Stomach (tissue), 19 donors: ENCODE measurements at places on chromosomes 6 and 20. TPM values are rescaled to one million over a fixed set of nuclear protein-coding genes. Genes with fewer than 3 reads are reported as not detected.
A peak's percentile ranks its signal among the peaks of the same experiment; 100 is the strongest.

Gene CFB
- 165 TPM for polyA plus RNA-seq

Gene RAD21L1
- not detected for polyA plus RNA-seq

- no peak overlapping the region for H3K27ac ChIP-seq
- no peaks in the 10 kb centered on the region for H3K36me3 ChIP-seq
- no peaks in the 10 kb centered on the region for H3K4me1 ChIP-seq
- H3K4me3 ChIP-seq: no peak overlapping the region
- no peaks in the 10 kb centered on the region for H3K27me3 ChIP-seq
Measured at GRCh38 chr6:133097208-133097607, 143.9 kb upstream of the EYA4 start.

- H3K27ac ChIP-seq: no peak overlapping the region
- H3K36me3 ChIP-seq: no peaks in the 10 kb centered on the region
- no peak for DNase-seq
- no peaks in the 10 kb centered on the region for H3K4me1 ChIP-seq
Measured at GRCh38 chr6:45001663-45002062, 326.5 kb upstream of the RUNX2 start.

GRCh38 chr6:125054331-125054730, 92.1 kb downstream of the RNF217 start:
- H3K27ac ChIP-seq: no peak overlapping the region
- no peaks in the 10 kb centered on the region for H3K36me3 ChIP-seq
- no peak overlapping the region for H3K4me3 ChIP-seq
- H3K4me1 ChIP-seq: no peaks in the 10 kb centered on the region
- no peaks in the 10 kb centered on the region for H3K27me3 ChIP-seq
- no peak for DNase-seq

GRCh38 chr20:58267389-58268215, 39.1 kb upstream of the ANKRD60 start:
- H3K27ac ChIP-seq: no peak overlapping the region
- no peaks in the 10 kb centered on the region for H3K27me3 ChIP-seq
- H3K36me3 ChIP-seq: peaks cover 98% of the 10 kb centered on the region
- DNase-seq: no peak
- no peak overlapping the region for H3K4me3 ChIP-seq
- no peaks in the 10 kb centered on the region for H3K4me1 ChIP-seq

- no peak overlapping the region for H3K27ac ChIP-seq
- H3K4me1 ChIP-seq: no peaks in the 10 kb centered on the region
- H3K36me3 ChIP-seq: no peaks in the 10 kb centered on the region
- no peak overlapping the region for H3K4me3 ChIP-seq
Measured at GRCh38 chr6:130489514-130489913, 123.7 kb downstream of the TMEM200A start.

DNA sequence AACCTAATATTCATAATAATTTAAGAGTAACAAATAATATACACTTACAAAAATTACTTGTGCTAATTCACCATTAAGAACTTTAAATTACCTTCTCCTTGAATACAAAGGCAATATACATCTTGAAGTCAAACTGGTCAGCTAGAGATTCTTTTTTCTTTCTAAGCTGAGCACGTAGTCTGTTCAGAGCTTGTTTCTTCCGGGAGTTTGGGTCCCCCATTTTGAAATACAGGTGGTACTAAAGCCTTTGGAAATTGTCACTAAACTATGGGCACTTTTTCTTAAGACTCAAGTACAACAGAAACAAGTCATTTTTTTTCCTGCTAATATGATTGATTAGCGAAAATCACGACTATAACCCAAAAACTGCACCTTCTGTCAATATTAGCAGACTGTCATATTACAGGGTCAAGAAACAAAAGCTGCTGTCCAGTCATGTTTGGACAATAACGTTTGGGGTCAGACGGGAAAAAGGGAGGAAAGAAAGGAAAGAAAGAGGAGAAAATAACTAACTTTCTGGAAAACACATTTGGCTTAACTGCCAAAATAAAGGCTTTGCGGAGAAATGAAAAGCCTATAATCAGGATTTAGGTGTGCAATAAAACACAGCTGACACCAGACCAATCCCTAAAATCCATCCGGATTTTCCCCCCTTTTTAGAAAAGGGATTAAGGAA, 367 bp downstream of the C6orf62 start:
- peaks cover 59% of the 10 kb centered on the region for H3K4me1 ChIP-seq
- DNase-seq: peak; percentile 43
- H3K4me3 ChIP-seq: peak overlapping the region; percentile 83
- H3K27me3 ChIP-seq: no peaks in the 10 kb centered on the region

- no peak for DNase-seq
- no peaks in the 10 kb centered on the region for H3K4me1 ChIP-seq
- H3K27me3 ChIP-seq: no peaks in the 10 kb centered on the region
- peaks cover 10% of the 10 kb centered on the region for H3K36me3 ChIP-seq
- no peak overlapping the region for H3K27ac ChIP-seq
Measured at GRCh38 chr6:129472239-129472638, 237.7 kb downstream of the ARHGAP18 start.

GRCh38 chr6:118736440-118736839, 85.0 kb upstream of the CEP85L start:
- H3K4me3 ChIP-seq: no peak overlapping the region
- no peak for DNase-seq
- no peaks in the 10 kb centered on the region for H3K4me1 ChIP-seq

- H3K4me1 ChIP-seq: no peaks in the 10 kb centered on the region
- no peak overlapping the region for H3K27ac ChIP-seq
- no peak for DNase-seq
- no peak overlapping the region for H3K4me3 ChIP-seq
Measured at GRCh38 chr6:106159531-106159940, 73.4 kb downstream of the PRDM1 start.

- no peak overlapping the region for H3K27ac ChIP-seq
- H3K27me3 ChIP-seq: no peaks in the 10 kb centered on the region
- H3K36me3 ChIP-seq: no peaks in the 10 kb centered on the region
- DNase-seq: no peak
Measured at GRCh38 chr6:134258849-134259306, 59.0 kb downstream of the SGK1 start.

DNA sequence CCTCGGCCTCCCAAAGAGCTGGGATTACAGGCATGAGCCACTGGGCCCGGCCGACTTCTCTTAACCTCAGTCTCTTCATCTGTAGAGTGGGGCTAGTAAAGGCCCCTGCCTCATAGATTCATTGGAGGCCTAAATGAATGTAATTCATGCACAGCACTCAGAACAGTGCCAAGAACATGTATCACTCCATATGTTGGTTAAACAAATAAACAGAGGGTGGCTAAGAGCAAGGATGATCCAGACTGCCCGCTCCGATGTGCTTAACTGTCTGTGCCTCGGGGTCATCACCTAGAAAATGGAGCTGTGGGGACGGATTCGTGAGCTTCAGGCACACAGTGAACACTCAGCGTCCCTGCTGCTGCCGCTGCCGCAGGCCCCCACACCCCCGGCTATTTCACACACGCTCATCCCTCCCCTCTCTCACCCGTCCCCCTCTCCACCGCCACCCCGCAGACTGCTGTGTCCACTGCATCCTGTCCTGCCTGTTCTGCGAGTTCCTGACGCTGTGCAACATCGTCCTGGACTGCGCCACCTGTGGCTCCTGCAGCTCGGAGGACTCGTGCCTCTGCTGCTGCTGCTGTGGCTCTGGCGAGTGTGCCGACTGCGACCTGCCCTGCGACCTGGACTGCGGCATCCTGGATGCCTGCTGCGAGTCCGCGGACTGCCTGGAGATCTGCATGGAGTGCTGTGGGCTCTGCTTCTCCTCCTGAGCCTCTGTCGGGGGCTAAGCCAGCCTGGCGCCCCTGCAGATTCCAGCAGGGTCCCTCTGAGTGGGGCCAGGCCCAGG, 14.8 kb downstream of the MDFI start:
- no peak overlapping the region for H3K27ac ChIP-seq
- peaks cover 15% of the 10 kb centered on the region for H3K27me3 ChIP-seq
- DNase-seq: peak; percentile 52
- no peak overlapping the region for H3K4me3 ChIP-seq
- H3K36me3 ChIP-seq: no peaks in the 10 kb centered on the region
- peaks cover 7% of the 10 kb centered on the region for H3K4me1 ChIP-seq

DNA sequence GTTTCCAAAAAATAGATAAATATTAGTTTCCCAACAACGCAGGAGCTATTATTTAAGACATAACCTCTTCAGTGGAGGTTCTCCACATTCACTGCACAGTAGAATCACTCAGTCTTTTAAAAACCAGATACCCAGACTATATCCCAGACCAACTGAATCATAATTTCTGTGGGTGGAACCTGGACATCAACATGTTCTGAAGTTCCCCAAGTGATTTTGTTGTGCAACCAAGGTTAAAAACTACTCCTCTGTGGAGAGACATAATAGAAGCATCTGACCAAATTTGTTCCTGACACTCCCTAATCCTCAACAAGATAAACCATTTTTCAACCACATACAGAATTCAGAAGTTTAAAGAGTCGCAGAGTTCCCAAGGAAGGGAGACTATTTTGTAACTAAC, 42.3 kb downstream of the STK38 start:
- no peak overlapping the region for H3K27ac ChIP-seq
- no peak overlapping the region for H3K4me3 ChIP-seq
- no peaks in the 10 kb centered on the region for H3K4me1 ChIP-seq

DNA sequence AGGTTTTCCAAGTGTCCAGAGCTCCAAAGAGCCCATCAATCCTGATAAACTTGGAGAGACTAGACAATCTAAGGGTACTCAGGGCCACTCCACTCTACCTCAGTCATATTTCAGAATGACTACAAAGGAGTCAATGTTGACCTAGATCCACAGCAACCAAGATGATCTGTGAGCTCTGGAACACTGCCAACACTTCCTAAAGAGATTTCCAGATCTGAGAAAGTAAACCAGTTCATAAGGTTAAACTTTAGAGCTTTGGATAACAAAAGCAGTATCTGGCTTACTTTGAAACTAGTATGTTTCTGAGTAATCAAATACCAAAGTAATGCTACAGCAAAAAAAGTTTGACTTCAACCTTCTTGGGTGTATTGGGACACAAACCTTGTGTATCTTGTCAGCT, 122.7 kb downstream of the BTBD9 start:
- DNase-seq: no peak
- H3K36me3 ChIP-seq: no peaks in the 10 kb centered on the region
- no peaks in the 10 kb centered on the region for H3K27me3 ChIP-seq
- no peak overlapping the region for H3K27ac ChIP-seq
- no peaks in the 10 kb centered on the region for H3K4me1 ChIP-seq
- H3K4me3 ChIP-seq: no peak overlapping the region

DNA sequence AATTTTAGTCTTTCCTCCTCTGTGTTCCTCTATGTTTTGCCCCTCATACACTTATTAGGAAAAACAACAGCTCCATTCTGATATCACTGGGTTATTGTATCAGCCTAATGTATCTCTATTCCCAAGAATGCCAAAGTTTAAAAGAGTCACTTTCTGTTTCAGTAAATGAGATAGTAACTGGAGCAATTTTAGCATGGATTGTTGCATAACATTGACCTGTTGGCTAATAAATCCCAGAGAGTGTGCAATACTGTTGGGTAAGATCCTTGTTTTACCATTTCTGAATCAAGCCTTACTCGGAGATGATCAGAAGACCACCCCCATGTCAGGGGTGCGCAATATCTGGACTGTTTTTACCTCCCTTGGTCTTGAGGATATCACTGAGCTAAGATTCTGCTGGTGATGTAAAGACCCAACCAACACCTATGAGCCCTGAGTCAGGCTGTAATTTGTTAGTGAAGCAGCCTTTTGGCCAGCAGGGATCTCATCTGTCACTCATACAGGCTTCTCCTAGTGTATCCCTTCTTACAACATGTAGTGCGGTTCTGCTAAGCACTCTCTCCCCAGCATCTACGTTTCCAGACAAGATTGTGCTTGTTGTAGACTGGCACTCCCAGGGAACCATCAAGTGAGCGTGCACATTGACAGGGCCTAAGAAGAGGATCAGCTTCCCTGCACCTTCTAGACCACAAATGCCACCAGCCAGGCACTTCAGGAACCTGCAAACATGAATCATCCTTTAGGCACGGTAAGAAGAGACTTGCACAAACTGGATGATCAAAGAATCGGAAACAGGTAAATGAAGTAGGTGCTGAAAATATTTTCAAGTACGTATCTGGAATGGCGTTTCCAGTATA, 11.5 kb upstream of the IPCEF1 start:
- DNase-seq: no peak
- no peak overlapping the region for H3K27ac ChIP-seq
- H3K36me3 ChIP-seq: no peaks in the 10 kb centered on the region
- peaks cover 18% of the 10 kb centered on the region for H3K4me1 ChIP-seq

GRCh38 chr6:157172231-157172701, 151.1 kb downstream of the TMEM242 start:
- H3K27ac ChIP-seq: no peak overlapping the region
- H3K4me1 ChIP-seq: no peaks in the 10 kb centered on the region
- DNase-seq: no peak
- peaks cover 41% of the 10 kb centered on the region for H3K36me3 ChIP-seq

- H3K4me3 ChIP-seq: no peak overlapping the region
- H3K27me3 ChIP-seq: no peaks in the 10 kb centered on the region
- H3K27ac ChIP-seq: no peak overlapping the region
- no peaks in the 10 kb centered on the region for H3K4me1 ChIP-seq
- H3K36me3 ChIP-seq: peaks cover 8% of the 10 kb centered on the region
- DNase-seq: no peak
Measured at GRCh38 chr6:11139051-11139960, 27.8 kb upstream of the ERVFRD-1 start.

GRCh38 chr20:11103866-11104265, 430.1 kb upstream of the JAG1 start:
- no peak overlapping the region for H3K4me3 ChIP-seq
- H3K27me3 ChIP-seq: no peaks in the 10 kb centered on the region
- H3K36me3 ChIP-seq: no peaks in the 10 kb centered on the region
- no peaks in the 10 kb centered on the region for H3K4me1 ChIP-seq

DNA sequence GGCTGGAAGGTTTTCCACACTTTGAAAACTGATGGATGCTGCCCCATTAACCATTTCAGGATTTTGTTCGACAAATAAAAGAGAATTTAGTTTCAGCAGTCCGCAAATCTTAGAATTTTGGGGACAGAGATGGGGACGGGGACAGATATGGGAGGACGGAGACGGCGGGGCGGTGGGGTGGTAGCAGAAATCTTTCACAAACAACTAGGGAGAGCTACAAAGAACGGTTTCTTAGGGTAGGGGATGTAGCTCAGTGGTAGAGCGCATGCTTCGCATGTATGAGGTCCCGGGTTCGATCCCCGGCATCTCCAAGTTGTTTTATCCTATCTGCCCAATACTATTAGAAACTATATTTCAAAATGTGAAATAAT, 15.1 kb downstream of the HMGN4 start:
- H3K27ac ChIP-seq: peak overlapping the region; percentile 47
- H3K27me3 ChIP-seq: no peaks in the 10 kb centered on the region
- H3K4me3 ChIP-seq: peak overlapping the region; percentile 38

GRCh38 chr6:83417880-83418663, 12.8 kb downstream of the ME1 start:
- H3K4me1 ChIP-seq: no peaks in the 10 kb centered on the region
- DNase-seq: peak; percentile 81
- H3K27ac ChIP-seq: no peak overlapping the region

DNA sequence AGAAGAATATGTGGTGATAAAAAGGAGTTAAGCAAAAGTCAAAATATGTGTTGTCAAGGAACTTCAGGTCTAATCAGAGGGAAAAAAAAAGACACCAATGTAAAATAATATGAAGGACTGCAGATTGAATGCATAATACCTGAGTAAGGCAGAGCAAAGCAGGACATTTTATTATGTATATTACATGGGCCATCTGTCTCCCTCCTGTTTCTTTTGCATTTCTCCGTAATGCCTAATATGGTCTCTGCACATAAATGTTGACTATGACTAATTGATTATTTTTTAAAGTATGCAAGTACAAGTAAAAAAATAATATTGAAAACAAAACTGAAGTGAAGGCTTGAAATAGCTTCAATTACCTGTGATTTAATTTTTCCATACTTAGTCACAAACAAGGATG, 384.7 kb upstream of the MAN1A1 start:
- H3K27me3 ChIP-seq: no peaks in the 10 kb centered on the region
- H3K4me3 ChIP-seq: no peak overlapping the region
- no peaks in the 10 kb centered on the region for H3K4me1 ChIP-seq
